ENCODE measurements at places on chromosomes 3 and 15.

DNA sequence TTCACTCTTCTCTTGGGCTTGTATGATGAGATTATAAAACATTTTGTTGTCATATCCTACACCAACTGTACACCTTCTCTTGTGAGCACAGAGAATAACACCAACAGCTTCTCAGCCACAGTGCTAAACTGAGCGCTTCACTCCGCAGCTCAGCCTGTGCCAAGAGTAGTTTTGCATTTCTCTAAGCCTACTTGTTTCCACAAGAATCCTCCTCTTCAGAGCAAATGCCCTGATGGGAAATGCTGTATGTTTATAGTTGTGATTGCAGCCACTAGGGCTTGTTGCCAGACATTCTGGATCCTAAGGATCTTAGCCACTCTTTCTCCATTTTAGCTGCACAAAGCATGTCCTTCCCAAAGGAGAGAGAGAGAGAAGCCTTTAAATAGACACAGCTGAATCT is 138.8 kb upstream of the PLXND1 start:
- no peak for DNase-seq

- DNase-seq: no peak
Observed at GRCh38 chr15:31296646-31297574, 29.7 kb upstream of the KLF13 start.

- no peak for DNase-seq
Observed at GRCh38 chr3:193822492-193823212, 229.6 kb downstream of the OPA1 start.

DNA sequence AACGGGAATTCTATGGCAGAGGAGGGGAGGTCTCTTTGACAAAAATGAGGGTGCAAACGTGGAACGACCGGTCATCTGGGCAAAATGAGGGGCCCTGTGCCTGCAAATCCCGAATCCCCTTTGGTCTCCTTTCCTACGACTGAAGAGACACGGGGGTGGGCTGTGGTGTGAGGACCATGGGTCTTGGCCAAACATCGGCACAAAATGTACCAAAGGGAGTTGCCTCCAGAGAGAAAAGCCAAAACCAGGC is 498 bp downstream of the ZNF280D start:
- no peak for DNase-seq

- DNase-seq: no peak
Observed at GRCh38 chr15:70870051-70870450, 16.1 kb upstream of the LARP6 start.

GRCh38 chr3:41674449-41674848 is 287.5 kb downstream of the ULK4 start:
- DNase-seq: no peak

DNA sequence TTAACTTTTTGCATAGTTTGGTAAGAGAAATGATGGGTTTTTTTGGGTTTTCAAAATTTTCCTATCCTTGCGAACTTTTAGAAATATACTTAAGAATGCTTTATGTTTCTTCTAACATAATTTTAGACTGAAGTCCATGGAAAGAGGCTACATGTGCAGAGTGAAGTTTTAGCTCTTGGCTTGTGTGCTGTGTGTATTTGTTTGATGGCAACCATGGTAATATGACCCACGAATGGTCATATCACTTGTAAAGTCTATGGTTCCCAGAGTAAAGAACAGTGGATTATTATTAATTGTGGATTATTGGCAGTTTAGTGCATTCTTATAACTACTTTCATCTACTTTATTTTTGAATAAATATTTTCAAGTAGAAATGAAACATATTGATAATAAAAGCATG is 124.0 kb upstream of the GOLGA6L4 start:
- DNase-seq: no peak

- DNase-seq: no peak
Observed at GRCh38 chr3:134464689-134465365, 21.0 kb downstream of the ANAPC13 start.

GRCh38 chr15:91604122-91604521 is 249.4 kb upstream of the SLCO3A1 start:
- DNase-seq: no peak

DNA sequence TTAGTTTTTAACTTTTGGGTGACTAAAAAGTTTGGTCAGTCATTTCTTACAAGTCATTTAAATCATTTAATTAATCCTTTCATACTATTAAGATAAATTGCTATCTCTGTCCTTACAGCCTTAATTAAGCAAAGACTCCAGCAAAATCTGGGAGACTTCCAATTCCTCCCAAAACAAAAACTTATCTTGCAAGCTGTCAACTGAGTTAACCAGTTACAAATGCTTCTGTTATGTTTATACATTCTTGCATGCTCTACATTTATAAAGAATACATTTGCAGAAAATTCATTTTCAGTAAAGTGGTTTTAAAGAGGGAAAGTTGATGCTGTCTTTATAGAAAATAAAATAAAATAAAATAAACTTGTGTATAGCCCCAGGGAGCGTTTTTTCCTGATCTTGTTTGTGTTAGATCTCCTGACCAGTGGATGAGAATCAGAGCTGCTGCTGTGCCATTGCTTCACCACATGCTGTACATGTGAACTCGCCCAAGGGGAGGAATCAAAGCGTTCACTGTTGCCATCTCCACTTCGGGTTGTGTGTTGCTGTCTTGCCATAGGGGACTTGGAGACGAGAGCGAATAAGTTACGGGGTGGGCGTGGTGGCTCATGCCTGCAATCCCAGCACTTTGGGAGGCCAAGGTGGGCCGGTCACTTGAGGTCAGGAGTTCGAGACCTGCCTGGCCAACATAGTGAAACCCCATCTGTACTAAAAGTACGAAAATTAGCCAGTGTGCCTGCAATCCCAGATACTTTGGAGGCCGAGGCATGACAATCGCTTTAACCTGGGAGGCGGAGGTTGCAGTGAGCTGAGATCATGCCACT is 5.5 kb downstream of the CCR4 start:
- no peak for DNase-seq

DNA sequence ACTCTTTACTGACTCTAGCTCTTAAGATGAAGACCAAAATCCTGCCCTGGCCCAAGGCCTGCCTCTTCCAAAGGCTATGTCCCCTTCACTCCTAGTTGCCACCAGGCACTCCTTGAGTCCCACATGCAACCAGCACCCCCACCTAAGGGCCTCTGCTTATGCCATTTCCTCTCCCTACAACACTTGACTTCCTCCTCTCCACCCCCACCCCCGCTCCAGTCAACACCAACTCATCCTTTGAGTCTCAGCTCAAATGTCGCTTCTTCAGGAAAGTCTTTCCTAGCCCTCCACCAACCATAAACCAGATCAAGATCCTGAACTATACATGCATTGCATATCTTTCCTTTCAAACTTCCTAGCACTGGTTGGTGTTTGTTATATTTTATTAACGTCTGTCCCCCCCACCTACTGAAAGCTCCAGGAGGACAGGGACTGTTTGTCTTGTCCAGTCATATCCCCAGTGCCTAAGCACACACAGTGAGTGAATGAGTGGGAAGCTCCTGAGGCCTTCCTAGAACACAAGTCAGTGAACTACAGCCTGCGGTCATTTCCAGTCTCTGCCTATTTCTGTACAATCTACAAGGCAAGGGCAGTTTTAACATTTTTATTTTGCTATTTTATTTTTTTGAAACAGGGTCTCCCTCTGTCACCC is 7.3 kb downstream of the TBC1D2B start:
- no peak for DNase-seq

- DNase-seq: no peak
Observed at GRCh38 chr3:160163229-160163878, 61.9 kb upstream of the C3orf80 start.

- no peak for DNase-seq
Observed at GRCh38 chr3:118810499-118811035, 224.1 kb downstream of the IGSF11 start.

GRCh38 chr15:75648156-75649000 is 666 bp downstream of the SNX33 start:
- no peak for DNase-seq

GRCh38 chr3:177382944-177383343 is 185.7 kb upstream of the TBL1XR1 start:
- DNase-seq: no peak

DNA sequence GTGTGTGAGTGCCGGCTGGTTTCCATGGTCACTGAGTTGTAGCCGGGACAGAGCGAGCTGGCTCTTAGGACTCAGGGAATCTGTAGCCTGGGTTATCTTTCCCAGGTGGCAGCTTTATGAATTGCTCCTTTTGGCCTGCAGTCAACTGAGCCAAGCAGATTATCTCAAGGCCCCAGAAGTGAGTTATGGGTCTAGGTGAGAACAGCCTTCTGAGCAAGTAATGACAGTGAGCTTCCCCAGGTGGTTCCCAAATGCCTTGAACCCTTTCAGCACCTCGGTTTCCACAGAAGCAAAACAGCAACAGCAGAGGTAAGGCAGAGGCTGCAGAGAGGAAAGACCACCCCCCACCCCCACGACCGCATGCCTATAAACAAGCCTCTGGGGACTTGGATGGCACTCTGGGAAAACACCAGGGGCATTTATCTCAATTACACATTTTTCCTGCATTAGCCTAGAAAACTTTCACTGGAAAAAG is 56.7 kb upstream of the DGKG start:
- no peak for DNase-seq

GRCh38 chr15:31403096-31403495 is 76.5 kb downstream of the KLF13 start:
- no peak for DNase-seq

GRCh38 chr15:95990833-95991232 is 339.7 kb upstream of the NR2F2 start:
- no peak for DNase-seq

GRCh38 chr15:66815318-66815717 is 113.3 kb downstream of the SMAD6 start:
- DNase-seq: no peak

DNA sequence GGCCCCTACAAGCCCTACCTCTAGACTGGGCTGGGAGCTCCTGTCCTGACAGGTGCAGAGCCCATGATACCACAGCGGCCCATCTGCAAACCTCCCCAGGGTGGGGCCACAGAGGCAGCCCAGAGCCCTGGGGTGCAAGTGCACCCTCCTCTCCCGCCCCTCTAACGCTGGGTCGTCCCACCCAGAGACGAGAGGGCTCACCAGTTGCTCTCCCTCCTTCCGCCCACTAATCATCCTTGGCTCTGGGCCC is 742 bp downstream of the TNK2 start:
- no peak for DNase-seq

DNA sequence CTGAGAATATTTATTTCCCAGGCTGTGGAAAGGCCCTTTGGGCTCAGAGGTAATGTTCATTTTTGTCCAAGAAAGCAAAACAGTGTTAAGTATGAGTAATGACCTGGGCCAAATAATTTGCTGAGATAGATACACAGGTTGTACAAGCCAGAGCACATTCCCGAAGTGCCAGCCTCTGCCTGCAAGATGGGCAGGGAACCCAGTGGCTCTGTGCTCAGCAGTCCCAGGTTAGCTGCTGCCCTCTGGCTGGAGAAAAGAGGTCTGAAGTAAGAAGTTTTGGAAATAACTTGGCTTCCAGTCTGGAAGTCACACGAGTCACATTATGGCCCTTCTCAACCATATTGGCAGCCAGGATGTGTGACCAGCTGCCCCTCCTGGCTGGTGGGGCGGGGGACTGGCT is 20.2 kb downstream of the MYZAP start:
- peak; percentile 14 for DNase-seq

GRCh38 chr15:76059320-76060117 is at the start of gene TMEM266:
Gene TMEM266 (plus strand): TSS chr15:76059985. CDS start chr15:76134264, 74,279 bp downstream.
- DNase-seq: no peak

DNA sequence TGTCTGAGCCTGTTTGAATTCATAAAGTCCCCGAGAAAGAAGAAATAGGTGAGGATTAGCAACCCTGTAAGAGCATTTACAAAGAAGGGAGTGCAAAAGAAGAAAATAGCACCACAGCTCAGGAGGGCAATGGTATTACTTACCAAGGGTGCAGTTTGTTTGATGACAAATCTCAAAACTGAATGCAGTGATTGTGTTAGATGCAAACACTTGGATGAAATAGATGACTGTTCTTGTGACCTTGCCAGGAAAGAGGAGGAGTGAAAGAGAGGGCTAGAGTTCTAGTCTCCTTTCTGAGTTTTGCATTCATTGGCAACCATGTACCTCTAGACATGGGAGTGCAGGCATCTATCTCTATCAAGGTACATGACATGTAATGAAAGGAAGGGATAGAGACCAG is 1030.8 kb upstream of the CFAP20DC start:
- DNase-seq: no peak

DNA sequence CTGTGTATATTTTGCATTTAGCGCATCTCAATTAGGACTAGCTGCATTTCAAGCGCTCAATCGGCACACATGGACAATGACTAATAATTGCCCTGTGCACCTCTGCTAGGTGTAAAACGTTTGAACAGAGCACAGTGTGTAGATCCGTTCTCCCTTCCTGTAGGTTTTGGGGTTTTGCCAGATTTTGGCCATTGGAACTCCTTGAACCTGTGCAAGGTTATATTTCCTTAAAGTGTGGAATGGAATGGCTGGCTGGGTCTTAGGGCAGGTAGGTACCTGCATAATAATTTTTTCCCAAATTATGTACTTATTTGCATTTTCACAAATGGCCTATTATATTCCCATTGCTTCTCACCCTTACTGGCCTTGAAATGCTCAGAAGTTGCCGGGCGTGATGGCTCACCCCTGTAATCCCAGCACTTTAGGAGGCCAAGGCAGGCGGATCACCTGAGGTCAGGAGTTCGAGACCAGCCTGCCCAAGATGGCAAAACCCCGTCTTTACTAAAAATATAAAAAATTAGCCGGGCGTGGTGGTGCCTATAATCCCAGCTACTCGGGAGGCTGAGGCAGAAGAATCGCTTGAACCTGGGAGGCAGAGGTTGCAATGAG is 777 bp downstream of the RNU5B-1 start:
- no peak for DNase-seq

GRCh38 chr3:183698756-183699155 is 1.2 kb downstream of the YEATS2 start:
- DNase-seq: no peak

DNA sequence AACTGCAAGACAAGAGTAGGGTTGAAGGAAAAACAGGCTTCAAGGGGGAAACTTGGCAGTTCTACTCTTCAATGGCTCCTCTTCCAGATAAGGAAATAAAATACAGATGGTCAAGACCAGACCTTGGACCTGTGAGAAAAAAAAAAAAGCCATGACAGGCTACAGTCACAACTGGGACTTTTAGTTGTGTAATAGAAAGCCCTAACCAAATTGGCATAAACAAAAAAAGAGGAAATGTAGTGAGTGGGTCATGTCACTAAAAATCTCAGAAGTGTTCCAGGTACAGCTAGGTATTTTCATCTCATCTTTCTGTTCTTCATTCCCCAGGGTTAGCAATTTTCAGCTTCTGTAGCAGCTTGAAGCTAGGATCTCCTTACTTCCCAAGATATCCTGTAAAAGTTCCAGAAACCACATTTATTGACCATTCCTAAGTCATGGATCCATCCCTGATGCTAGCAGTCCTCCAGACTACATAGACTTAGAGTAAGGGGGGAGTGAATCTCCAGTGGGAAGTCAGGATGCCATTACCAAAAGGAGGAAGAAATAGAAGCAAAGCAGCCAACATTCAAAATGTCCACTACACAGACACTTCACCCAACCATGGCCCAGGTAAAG is 61.0 kb upstream of the CSTA start:
- no peak for DNase-seq

- no peak for DNase-seq
Observed at GRCh38 chr3:172076212-172076611, 36.8 kb downstream of the FNDC3B start.
